ENCODE measurements at places on chromosomes 3 and 15. TPM values are rescaled to one million over a fixed set of nuclear protein-coding genes. Genes with fewer than 3 reads are reported as not detected.

GRCh38 chr3:127101411-127102187, 91.3 kb upstream of the PRR23E start:
- H3K4me1 ChIP-seq, result no peaks in the 10 kb centered on the region
- H3K27me3 ChIP-seq, result no peaks in the 10 kb centered on the region
- H3K4me3 ChIP-seq, result no peak overlapping the region
- no peaks in the 10 kb centered on the region for H3K36me3 ChIP-seq
- DNase-seq, result no peak

DNA sequence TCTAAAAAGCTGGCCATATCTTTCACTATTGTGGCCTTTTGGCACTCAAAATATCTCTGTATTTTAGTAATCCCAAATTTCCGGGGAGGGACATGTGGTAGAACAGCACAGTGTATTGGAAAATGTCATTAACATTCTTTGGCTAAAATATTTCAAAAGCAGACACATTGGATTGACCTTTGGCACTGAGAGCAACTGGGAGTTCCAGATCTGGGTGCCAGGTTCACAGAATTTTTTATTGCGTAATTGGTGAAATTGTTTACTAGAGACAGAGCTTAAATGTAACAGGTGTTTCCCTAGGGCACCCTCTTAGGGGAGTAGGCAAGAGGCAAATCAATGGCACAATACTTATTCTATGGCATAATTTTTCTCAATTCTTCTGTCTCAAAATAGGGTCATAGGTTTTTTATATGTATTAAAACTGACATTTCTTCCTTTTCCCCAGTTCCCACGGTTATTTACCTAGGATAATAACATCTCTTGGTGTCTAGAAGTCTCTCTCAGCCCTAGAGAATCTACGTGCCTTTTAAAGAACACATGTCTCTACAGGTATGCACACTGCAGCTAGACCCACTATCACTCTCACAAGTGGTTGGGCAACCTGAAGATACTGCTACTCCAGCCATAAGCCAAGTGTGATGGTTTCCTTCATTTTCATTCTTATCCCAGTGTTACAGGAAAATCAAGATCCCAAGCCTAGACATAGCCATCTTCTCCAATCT, 10.6 kb downstream of the RBMS3 start:
- no peak for DNase-seq
- no peaks in the 10 kb centered on the region for H3K27me3 ChIP-seq
- H3K36me3 ChIP-seq, result no peaks in the 10 kb centered on the region
- no peaks in the 10 kb centered on the region for H3K4me1 ChIP-seq

Gene C2CD4A
- total RNA-seq, result not detected

- H3K4me3 ChIP-seq, result no peak overlapping the region
- no peak for DNase-seq
- no peaks in the 10 kb centered on the region for H3K27me3 ChIP-seq
- no peak overlapping the region for H3K27ac ChIP-seq
Observed at GRCh38 chr3:128767094-128767750, 41.2 kb downstream of the RAB7A start.

GRCh38 chr3:59469948-59470723, 420.3 kb upstream of the CFAP20DC start:
- no peak for DNase-seq
- no peaks in the 10 kb centered on the region for H3K4me1 ChIP-seq
- no peaks in the 10 kb centered on the region for H3K36me3 ChIP-seq
- H3K4me3 ChIP-seq, result no peak overlapping the region
- no peak overlapping the region for H3K27ac ChIP-seq
- H3K27me3 ChIP-seq, result no peaks in the 10 kb centered on the region

Gene SPATA12
- not detected for total RNA-seq

Measured in naive thymus-derived CD4-positive, alpha-beta T cell (primary cell).